T-cell (primary cell): ENCODE measurements at places on chromosomes 16 and 17. TPM values are rescaled to one million over a fixed set of nuclear protein-coding genes. Genes with fewer than 3 reads are reported as not detected.

The XAF1 gene
- total RNA-seq, result 38.2 TPM

The MLKL gene
- 27.4 TPM for total RNA-seq

The LHX1 gene
- not detected for total RNA-seq

The CEMP1 gene
- 1.1 TPM for total RNA-seq

The SPATA32 gene
- total RNA-seq, result 0.55 TPM

The CAVIN1 gene
- total RNA-seq, result 2.3 TPM

- DNase-seq, result no peak
Observed at GRCh38 chr17:64177311-64178010, 47.5 kb upstream of the ERN1 start.

DNA sequence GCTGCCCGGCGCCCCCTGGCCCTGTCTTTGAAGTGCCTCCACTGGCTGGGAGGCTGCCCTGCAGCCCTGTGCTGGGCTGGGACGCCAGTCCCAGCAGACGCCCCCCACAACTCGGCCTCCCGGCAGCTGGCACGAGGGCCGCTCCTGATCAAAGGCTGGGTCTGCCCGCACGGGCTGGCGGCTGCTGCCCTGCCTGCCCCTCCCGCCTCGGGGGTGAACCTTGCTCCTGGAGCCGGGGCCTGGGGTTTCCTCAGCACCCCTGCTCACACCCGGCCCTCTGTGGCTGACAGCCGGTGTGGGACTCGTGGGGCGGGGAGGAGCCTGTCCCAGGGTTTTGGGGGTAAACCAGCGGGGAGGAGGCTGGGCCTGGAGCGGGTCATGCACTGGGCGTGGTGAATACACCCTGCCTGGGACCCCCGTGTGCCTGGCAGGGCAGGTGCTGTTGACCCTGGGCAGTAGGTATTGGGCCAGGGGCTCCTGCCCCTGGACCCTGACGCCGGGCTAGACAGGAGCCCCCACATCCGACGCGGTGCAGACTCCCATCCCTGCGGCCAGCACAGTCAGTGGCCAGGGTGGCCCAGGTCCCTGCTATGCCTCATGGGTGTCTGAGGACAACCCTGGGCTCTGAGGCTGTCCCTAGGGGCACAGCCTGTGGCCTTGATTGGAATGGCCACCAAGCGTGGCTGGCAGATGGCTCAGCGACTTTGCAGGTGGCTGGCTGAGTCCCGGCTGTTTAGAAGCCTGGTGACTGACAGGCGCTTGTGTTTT lies 21.7 kb downstream of the CENPX start:
- no peak for DNase-seq

GRCh38 chr17:74055508-74056160 lies 147.8 kb upstream of the RPL38 start:
- no peak for DNase-seq
